ENCODE measurements at places on chromosomes 1 and 21.

DNA sequence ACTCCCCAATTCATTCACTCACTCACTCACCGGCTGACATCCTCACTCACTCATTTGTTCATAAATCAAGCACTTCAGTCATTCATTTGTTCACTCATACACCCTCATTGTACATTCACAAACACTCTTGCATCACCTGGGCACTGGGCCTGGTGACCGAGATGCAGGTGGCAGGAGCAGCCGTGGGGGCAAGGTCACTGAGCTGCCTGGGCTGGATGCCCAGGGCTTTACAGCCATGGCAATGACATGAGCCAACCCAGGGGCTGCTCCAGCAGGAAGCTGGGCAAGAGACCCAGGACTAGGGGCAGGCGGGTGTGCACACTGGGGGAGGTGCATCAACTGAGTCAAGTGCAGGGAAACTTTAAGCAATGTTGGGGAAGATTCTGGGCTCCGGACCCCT lies 113.6 kb upstream of the IGSF21 start:
- DNase-seq: no peak

GRCh38 chr1:17422461-17422860 lies 17.0 kb downstream of the RCC2 start:
- DNase-seq: no peak

DNA sequence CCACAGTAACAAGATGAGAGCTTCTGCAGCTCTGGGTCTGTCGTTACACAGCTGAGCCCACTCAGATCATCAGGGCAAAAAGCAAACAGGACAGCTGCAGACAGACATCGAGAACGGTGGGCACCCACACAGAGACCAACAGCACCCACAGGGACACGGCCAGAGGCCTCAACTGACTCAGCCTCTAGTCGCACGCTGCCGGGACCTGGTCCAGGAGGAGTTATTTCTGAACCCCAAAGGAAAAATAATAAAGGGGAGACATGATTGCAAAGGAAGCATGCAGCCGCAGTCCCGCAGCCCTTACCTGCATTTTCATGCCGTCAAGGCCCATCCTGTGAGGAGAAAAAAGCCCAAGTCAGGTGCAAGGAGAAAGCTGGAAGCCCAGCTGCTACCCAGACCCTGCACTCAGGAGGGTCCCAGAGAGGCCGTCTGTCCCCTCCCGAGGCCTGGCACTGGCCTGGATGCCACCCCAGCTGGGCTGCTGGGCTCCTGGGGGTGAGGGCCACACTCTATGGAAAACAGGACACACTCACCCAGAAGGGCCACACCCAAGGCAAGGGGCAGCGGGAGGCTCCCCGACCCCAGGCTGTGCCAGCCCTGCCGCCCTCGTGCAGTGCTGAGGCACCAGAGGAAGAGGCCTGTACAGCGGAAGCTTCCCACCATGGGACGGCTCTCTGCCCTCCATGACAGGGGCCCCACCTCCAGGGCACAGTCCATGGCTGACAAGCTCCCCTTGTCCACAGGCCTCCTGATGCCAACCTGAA lies 15.7 kb downstream of the LSS start:
- no peak for DNase-seq

DNA sequence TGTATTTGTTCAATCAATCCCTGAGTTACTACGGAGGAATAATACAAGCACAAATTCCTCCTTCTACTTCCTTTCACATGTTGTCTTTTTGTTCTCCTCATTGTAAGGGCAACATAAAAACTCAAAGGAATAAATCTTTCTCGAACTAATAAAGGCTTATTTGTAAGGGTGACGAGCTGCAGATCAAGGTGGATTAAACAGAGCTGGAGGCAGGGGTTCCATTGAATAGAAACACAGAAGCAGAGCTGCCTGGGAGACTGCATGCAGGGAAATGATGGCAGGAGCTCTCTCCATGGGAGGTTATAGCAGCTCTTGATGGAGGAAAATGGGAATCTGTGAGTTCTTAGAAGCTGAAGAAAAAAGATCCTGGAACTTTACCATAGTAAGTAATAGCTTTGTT lies 160.2 kb downstream of the CYYR1 start:
- DNase-seq: no peak

GRCh38 chr1:39890273-39890672 lies 7.0 kb upstream of the TRIT1 start:
- no peak for DNase-seq

- DNase-seq: no peak
These were observed 140.4 kb upstream of the ETV3 start for GRCh38 chr1:157278383-157279137.

- no peak for DNase-seq
These were observed 40.7 kb downstream of the SLC30A1 start for GRCh38 chr1:211538287-211538686.

DNA sequence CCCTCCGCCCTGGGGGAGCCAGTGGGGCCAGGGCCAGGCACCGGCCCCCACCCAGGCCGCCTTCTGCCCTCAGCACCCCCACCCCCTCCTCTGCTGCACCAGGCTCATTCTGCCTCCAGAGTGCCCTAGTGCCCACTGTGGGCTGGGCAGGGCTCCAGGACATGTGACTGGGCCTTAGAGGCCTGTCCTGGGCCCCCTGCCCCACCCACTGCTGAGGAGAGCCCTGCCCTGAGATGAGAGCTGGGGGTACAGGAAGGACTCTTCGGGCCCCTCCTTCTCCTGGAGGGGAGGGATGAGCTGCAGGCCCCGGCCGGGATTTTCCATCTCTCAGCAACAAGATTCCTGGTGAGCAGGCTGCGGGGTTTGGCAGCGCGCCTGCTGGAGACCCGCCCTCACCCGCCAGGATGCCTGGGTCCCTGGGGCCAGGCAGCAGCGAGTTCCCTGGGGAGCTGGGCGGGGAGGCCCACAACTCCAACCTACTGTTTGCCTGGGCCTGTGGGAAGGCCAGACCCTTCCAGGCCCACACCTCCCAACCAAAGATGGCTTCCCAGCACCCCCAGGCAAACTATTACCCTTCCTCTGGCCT lies 14.0 kb downstream of the AHDC1 start:
- DNase-seq: peak; percentile 72

- no peak for DNase-seq
These were observed 462.4 kb upstream of the RGS18 start for GRCh38 chr1:191695865-191696264.

DNA sequence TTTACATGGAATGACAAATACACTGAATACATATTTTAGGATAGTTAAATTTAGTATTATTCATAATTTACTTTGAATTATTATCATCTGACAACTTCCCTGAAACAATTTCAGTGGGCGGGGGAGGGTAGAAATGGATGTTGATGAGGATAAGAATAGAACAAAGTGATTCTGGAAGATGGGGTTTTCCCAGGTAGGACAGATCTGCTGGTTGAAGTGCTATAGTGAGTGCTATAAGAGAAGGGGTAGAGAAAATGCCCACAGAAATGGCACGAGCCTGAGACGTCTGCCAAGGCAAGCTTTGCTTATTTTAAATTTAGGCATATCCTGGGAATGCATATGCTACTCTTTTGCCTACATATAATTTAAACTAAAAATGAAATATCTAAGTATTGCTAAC lies 3.2 kb downstream of the CFH start:
- DNase-seq: no peak

- DNase-seq: peak; percentile 52
These were observed 190.5 kb downstream of the PTPRU start for GRCh38 chr1:29426701-29427279.

DNA sequence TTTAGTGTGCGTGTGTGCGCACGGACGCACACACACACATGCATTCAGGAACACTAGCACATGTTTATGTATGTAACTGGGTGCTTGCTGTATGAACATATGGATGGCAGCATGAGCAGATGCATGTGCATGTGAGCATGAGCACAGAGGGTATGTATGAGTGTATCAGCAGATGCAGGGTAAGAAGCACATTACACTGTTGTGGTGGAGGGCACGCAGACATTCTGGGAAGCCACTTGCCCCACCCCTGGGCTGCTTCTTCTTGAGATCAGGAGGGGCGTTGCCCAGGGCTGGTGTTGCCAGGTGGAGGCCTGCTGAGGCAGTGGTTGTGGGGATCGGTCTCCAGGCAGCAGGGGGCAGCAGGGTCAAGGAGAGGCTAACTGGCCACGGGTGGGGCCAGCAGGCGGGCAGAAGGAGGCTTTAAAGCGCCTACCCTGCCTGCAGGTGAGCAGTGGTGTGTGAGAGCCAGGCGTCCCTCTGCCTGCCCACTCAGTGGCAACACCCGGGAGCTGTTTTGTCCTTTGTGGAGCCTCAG lies 3.9 kb upstream of the P3R3URF start:
- DNase-seq: no peak

GRCh38 chr1:233290396-233291034 lies 5.0 kb downstream of the PCNX2 start:
- DNase-seq: no peak

DNA sequence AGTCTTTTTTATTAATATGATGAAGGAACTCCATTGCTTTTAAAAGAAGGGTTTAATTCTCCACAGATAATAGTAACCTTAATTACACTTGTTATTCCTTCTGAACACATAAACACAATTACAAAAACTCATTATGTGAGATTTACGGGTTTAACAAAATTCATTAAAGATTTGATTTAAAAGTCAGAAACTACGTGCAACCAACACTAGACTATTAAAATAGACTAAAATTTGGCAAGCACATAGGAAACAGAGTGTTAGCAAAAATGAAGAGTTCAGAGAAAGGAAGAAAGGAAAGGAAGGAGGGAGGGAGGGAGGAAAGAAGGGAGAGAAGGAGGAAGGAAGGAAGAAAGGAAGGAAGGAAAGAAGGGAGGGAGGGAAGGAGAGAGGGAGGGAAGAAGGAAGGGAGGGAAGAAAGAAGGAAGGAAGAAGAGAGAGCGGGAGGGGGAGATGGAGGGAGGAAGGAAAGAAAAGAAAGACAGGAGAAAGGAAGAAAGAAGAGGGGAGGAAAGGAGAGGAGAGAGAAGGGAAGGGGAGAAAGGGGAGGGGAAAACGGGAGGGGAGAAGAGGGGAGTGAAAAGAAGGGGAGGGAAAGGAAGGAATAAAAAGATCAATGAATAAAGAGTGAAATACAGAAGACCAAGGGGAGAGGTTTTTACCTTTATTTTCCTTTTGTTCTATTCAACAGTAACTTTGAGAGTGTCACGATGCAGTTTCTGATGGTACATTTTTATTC lies 123.4 kb upstream of the LYPLAL1 start:
- no peak for DNase-seq

GRCh38 chr1:53737648-53738204 lies 1.2 kb downstream of the GLIS1 start:
- DNase-seq: peak; percentile 21

DNA sequence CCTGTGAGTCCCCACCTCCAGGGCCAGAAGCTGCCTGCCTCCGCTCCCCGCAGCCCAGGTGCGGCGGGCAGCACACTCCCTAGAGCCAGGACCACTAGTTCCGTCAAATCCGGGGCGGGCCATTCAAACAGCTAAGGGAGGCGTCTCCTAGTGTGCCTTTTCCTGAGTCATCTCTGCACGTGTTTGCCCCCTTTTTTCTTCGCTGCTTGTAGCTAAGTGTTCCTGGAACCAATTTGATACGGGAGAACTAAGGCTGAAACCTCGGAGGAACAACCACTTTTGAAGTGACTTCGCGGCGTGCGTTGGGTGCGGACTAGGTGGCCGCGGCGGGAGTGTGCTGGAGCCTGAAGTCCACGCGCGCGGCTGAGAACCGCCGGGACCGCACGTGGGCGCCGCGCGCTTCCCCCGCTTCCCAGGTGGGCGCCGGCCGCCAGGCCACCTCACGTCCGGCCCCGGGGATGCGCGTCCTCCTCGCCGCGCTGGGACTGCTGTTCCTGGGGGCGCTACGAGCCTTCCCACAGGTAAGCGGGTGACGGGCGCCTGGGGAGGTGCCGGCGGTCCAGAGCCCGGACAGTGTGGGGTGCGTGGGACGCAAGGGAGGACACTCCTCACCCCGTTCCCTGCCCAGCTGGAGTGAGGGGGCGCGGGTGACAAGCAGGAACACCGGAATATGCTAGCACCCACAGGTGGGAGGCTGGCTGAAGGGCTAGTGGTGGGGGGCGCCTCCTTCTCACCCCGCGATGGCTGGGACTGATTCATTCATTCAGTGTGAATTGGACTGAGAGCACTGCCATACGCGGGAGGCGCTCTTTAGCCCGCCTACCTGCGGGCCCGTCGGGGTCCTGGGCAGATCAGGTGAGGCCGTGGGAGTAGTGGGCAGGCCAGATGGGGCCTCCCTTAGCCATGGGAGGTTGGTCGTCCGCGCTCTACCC lies at the start of gene TNFRSF8:
TSS of gene TNFRSF8 (plus strand) at position 163 of the 932 bp plus-strand sequence. CDS start at position 459, 296 bp downstream.
- DNase-seq: no peak

- no peak for DNase-seq
These were observed 29.5 kb downstream of the PEX14 start for GRCh38 chr1:10504249-10504648.

DNA sequence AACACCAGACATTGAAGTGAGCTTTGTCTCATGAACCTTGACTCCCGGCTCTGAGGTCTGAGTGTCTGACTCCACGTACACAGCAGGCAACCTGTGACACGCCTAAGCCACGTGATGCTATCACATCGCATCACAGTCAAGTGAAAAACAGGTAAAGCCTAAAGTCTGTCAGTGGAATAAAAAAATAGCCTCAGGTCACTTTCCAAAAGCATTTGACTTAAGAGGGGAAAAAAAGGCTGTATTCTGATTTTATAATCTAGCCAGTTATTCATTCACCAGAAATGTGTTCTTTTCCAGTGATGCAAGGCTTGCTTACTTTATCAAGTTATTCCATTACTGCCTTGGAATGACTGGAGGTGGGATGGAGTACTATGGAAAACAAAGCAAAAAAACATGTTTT lies 163.2 kb upstream of the HMCN1 start:
- DNase-seq: no peak

GRCh38 chr1:119549719-119550132 lies 42.7 kb downstream of the HSD3B1 start:
- peak; percentile 55 for DNase-seq

DNA sequence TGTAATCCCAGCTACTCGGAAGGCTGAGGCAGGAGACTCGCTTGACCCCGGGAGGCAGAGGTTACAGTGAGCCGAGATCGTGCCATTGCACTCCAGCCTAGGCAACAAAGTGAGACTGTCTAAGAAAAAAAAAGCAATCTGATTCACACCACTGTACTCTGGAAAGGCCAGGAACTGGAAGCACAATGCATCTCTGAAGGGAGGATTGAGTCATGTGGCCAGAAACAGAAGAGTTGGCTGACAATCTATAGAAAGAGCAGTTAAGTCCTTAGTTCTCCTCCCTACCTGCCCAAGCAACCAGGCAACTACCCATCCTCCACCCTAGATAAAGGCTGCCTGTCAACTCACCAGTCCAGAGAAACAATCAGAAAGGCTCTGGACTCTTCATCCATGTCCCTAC lies 45.9 kb downstream of the PIK3R3 start:
- no peak for DNase-seq

GRCh38 chr1:153932156-153933131 lies 9.7 kb upstream of the GATAD2B start:
- no peak for DNase-seq

DNA sequence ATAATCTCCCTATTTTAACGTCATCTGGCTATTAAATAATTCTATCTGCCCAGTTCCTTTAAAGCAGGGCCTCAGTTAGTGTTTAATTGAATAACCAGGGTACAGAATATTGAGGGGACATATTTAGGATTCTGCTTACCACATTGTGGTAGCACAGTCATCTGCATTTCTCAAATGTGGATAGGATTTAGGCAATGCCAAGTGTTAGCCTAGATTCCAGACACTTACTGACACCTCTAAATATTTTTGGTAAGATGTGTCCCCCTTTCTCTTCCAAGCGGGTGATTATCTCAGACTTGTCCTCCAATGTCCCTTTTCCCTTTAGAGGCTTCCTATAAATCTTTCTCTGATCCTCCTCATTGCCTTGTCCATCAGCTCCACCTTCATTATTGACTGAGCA lies 160.8 kb upstream of the HOOK1 start:
- DNase-seq: no peak

Measured in heart right ventricle (tissue), 16 donors.